ENCODE measurements at places on chromosomes 7 and 10.

DNA sequence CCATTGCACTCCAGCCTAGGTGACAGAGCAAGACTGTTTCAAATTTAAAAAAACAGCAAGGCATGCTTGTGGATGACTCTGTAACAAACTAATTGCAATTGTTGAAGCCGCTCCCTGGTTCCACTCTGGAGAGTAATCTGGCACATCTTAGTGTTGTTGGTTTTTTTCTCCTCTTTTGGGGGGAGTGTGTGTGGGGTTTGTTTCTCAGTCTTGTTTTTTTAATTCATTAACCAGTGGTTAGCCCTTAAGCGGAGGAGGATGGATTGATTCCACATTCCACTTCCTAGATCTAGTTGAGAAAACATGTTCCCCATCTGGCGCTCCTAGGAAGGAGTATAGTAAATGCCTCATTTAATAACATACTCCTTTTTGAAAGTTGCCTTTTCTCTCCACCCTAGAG lies 8.6 kb upstream of the ZNF713 start:
- DNase-seq, result no peak

DNA sequence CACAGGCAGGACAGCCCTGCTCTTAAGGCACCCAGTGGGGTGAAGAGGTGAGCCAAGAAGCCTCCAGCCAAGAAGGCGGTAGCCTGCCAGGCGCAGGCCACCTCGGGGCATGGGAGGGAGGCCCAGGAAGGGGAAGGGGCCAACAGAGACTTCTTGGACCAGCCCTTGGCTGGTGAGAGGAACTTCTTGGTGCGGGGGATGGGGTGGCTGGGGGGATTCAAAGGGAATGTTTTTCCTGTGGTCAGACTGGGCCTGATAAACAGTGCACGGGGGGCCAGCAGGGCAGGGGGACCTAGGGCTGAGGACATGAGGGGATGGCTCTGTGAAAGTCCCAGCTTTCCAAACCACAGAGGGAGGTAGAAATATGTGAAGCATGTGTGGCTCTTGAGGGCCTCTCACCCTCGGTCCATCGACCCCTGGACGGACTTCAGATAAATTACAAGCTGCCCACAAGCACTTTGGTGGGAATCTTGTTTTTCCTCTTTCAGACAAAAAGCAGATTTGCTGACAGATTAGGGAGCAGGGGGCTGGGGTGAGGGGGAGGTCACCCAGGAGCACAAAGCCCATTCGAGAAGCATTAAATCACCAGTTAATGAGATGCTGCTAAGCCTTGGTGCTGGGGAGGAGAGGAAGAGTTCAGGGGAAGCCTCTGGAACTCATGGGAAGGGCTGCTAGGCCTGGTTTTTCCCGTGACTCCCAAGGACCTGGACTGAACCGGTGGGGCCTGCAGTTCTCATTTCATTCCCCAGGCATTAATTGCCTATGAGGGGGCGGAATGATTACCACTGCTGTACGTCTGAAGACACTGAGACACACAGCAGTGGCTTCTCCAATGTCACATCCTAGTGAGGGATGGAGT lies 11.3 kb downstream of the CRYGN start:
- DNase-seq, result no peak

DNA sequence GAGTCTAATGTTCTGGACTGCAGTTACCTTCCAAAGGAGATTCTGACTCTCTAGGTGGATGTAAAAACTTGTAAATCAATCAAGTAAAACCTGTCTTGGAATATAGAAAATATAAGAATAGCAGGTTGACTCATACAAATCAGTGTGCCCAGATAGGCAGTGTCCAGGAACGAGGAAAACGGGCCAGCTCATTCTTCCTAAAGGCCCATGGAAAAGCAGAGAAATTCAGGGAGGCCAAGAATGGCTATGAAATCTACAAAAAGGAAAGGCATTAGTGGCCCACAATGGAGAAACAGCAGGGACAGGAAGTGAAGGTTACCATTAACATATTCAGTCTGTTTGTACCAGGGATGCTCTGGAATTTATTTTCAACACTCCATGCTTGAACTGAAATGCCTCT lies 14.9 kb downstream of the GLI3 start:
- DNase-seq, result no peak

DNA sequence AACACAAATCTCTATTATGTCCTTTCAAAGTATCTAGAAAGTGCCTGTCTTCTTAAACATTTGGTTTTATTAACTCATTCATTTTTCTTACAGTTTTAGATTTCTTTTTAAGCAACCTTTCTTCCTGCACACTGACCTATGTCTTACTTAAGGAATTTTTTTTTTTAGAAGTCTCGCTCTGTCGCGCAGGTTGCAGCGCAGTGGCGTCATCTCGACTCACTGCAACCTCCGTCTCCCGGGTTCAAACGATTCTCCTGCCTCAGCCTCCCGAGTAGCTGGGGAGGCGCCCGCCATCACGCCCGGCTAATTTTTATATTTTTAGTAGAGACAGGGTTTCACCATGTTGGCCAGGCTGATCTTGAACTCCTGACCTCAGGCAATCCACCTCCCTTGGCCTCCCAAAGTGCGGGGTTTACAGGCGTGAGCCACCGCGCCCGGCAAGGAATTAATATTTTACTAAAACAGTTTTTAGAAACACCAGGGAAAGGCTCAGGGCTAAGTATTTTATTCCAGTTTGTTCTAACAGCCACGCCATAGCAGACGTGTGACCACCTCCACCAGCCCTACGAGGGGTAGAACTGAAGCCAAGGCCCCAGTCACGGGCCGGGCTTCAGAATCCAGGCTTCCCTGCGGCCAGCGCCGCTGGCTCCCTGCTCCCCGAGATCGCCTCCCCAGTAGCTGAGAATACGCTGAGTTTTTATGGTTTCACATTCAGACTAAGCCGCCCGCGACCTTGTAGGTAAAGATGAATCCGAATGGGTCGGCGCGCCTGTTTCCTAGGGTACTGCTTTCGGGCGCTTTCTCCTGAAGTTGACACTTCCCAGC lies 941 bp upstream of the LUC7L2 start:
- no peak for DNase-seq

- no peak for DNase-seq
Observed at GRCh38 chr10:79094412-79095175, 25.8 kb downstream of the ZMIZ1 start.

GRCh38 chr7:128841921-128842673 lies 11.9 kb downstream of the FLNC start:
- DNase-seq, result peak; percentile 38

GRCh38 chr7:24059775-24060174 lies 224.2 kb upstream of the NPY start:
- no peak for DNase-seq

GRCh38 chr10:47321521-47322195 lies 596 bp upstream of the GDF2 start:
- DNase-seq, result no peak

DNA sequence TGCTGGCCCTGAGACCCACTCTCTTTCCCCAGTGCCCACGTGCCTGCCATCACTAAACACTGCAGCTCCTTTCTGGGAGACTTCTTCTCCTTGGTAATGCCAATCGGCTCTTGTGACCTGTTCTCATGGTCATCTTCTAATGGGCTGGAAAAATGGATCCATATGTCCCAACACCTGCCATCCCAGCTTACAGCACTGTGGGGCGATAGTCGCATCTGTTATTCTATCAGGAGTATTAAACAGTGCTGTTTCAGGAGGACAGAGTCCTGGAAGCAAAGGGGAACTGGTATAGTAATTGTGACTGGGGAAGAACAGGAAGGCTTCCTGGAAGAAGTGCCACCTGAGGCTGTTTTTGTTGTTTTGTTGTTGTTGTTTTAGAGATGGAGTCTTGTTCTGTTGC lies 411.2 kb downstream of the GLRX3 start:
- no peak for DNase-seq

- DNase-seq, result no peak
Observed at GRCh38 chr10:85611746-85612377, 754.7 kb downstream of the GRID1 start.

Measured in activated naive CD8-positive, alpha-beta T cell treated with anti-CD3 and anti-CD28 coated beads, Interleukin-2, amount 50 U/mL, for 16 hours (primary cell).